ENCODE measurements at places on chromosomes 6 and 20.

DNA sequence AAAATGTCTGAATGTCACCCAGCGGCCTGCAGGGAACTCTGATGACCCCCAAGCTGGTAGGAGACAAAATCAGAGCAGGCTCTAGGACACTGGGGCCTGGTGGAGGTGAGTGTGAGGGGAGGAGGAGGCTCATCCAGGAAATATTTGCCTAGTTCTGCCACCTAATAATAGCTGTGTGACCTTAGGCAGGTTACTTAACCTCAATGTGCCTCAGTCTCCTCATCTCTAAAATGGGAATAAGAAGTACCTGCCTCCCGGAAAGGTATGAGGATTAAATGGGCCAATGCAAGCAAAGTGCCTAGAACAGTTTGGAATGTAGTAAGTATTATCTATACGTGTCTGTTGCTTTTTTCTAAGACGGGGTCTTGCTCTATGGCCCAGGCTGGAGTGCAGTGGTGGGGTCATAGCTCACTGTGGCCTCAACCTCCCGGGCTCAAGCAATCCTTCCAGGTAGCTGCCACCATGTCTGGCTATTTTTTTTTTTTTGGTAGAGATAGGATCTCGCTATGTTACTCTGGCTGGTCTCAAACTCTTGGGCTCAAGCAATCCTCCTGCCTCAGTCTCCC lies 60.4 kb downstream of the RAB44 start:
- no peak for DNase-seq

DNA sequence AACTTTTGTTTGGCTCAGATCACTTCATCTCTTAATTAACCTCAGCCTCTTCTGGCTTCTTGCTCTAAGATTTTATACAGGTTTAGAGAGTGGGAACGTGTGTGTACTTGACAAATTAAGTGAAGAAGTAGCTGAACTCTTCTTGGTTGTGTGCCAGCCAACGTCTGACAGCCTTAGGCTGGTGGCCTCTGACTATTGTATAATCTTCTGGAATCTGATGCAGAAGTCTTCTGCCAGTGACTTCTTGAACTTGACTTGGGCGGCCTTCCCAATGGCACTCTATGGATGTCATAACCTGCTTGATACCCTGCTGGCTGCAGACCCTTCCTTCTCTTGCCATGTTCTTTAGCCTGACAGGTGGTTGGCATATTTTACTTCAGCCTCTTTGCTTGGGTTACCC lies 660.5 kb downstream of the DOK5 start:
- DNase-seq: no peak

DNA sequence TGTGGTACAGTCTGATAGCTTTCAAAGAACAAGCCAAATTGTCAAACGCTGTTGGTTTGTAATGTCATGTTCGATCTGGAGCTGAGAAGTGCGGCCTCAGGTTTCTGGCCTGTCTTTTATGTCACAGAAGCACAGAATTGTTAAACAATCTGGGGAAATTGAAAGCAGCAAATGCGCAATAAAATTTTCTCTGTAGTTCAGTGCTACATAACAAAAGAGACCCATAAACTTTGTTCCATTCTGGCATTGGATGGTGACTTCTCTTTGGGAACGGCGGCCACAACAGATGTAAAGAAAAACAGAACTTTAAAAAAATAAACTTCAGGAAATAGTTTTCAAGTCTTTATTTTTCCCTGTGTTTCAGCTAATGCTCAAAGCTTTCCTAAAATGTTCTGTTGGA lies 106.9 kb downstream of the PRL start:
- no peak for DNase-seq

- DNase-seq: peak; percentile 67
Observed at GRCh38 chr20:1423625-1424106, 30.8 kb upstream of the FKBP1A start.

DNA sequence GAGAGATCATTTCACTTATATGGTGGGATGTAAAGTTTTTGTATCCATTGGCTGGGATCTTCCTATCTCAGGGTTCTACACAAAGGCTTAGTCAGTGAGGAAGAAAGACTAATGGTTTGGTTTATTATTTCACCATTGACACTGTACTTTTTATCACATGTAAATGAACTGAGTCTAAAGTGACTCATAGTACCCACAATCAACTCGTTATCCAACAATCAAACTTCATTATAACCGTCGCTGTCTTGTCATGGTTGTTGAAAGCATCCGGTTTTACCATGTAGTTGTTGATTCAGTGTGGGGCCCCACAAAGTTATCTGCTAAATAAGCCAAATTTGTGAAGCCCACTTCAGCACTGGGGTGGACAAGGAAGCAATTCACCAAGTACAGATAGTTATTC lies 55.8 kb upstream of the MTRF1L start:
- no peak for DNase-seq

DNA sequence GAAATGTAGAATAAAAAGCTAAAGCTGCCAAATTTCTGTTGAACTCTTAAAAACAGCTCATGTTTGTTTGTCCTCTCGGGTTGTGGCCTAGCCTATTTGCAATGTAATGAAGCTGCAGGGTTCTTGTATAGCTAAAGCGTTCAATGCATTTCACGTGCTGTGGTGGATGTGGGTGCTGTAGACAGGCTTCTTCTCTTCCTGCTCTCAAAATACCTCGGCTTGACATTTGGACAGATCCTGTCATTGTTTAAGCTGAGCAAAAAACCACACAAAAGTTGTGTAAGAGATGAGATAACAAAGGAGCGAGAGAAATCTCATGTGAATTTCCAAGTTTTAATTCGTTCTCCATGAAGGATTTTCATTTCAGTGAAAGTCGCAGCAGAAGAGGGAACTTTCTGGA lies 196.3 kb upstream of the UST start:
- no peak for DNase-seq

Data from HCT116 (cell line).